ENCODE measurements at places on chromosomes 5 and 9. TPM values are rescaled to one million over a fixed set of nuclear protein-coding genes. Genes with fewer than 3 reads are reported as not detected.

PCDHB5 gene
- not detected for total RNA-seq

TGFBR1 gene
- total RNA-seq: 53.5 TPM

ACOT12 gene
- not detected for total RNA-seq

DOCK2 gene
- 303 TPM for total RNA-seq

CNTNAP3 gene
- not detected for total RNA-seq

DNM1 gene
- total RNA-seq: 0.32 TPM

ASS1 gene
- 2.1 TPM for total RNA-seq

BTNL8 gene
- not detected for total RNA-seq

MAMDC2 gene
- total RNA-seq: not detected

WDR38 gene
- not detected for total RNA-seq

C5orf46 gene
- total RNA-seq: not detected

SET gene
- total RNA-seq: 551 TPM

S1PR3 gene
- 0.82 TPM for total RNA-seq

TAF11L10 gene
- total RNA-seq: not detected

ABCA2 gene
- total RNA-seq: 30.6 TPM

SPATA31E1 gene
- total RNA-seq: not detected

ENHO gene
- total RNA-seq: not detected

TNC gene
- 0.14 TPM for total RNA-seq

FOXI1 gene
- total RNA-seq: not detected

STRBP gene
- total RNA-seq: 18.2 TPM

PDE6A gene
- total RNA-seq: not detected

PCDHGA6 gene
- 0.57 TPM for total RNA-seq

ZFP2 gene
- 0.18 TPM for total RNA-seq

LCN15 gene
- not detected for total RNA-seq

SPOCK1 gene
- total RNA-seq: 0.16 TPM

HEMGN gene
- 3.6 TPM for total RNA-seq

DMGDH gene
- 1.0 TPM for total RNA-seq

SLC46A2 gene
- total RNA-seq: not detected

FREM1 gene
- not detected for total RNA-seq

C7 gene
- total RNA-seq: not detected

SPAAR gene
- not detected for total RNA-seq

PAPPA gene
- total RNA-seq: not detected

RUSC2 gene
- 3.9 TPM for total RNA-seq

CKMT2 gene
- not detected for total RNA-seq
